DND-41 (cell line): ENCODE measurements at places on chromosomes 6 and 20.

DNA sequence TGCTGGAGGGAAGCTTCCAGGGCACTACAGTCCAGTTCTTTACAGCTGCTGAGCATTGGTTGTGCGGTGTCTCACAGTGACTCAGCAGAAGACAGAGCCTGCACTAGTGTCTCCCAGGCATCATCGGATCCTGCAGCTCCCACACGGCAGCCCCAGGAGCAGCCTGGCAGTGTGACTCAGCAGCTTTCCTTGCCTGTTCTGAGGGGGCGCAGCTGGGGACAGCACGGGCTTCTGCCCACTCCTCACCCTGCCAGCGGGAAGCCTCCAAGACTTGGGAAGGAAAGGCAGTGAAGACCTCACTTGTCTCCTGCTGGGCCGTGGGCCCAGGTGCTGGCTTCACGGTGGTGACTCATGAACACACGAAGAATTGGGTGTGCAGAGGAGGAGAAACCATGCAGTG is 165.4 kb downstream of the SYNDIG1 start:
- no peak for DNase-seq
- no peaks in the 10 kb centered on the region for H3K27me3 ChIP-seq
- H3K4me3 ChIP-seq = no peak overlapping the region
- H3K27ac ChIP-seq = no peak overlapping the region
- H3K4me1 ChIP-seq = no peaks in the 10 kb centered on the region
- no peaks in the 10 kb centered on the region for H3K36me3 ChIP-seq

DNA sequence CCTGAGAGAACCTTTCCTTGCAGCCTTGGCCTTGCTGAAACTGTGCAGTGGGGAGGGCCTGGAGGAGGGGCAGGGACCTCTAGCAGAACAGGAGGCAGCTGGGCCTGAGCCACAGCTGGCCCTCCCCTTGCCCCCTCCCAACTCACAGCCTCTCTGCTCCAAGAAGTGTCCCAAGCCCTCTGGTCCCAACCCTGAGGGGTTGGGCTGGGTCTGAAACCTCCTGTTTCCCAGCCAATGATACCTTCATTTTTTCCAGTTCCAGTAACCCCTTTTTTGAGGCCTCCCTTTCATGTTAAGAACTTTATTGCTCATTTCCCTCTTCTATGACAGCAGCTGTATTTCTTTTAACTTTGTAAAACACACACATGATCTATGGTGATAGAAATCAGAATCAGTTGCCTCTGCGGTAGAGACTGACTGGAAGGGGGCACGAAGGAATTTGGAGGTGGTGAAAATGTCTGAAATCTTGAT is 17.9 kb upstream of the ARMC12 start:
- H3K4me3 ChIP-seq = no peak overlapping the region
- peak overlapping the region; percentile 53 for H3K27ac ChIP-seq
- peak; percentile 39 for DNase-seq
- peaks cover 42% of the 10 kb centered on the region for H3K4me1 ChIP-seq
- no peaks in the 10 kb centered on the region for H3K36me3 ChIP-seq
- peaks cover 31% of the 10 kb centered on the region for H3K27me3 ChIP-seq

- H3K4me3 ChIP-seq = no peak overlapping the region
- no peak overlapping the region for H3K27ac ChIP-seq
- no peaks in the 10 kb centered on the region for H3K27me3 ChIP-seq
- no peak for DNase-seq
- H3K4me1 ChIP-seq = no peaks in the 10 kb centered on the region
- H3K36me3 ChIP-seq = no peaks in the 10 kb centered on the region
These were observed 461.8 kb downstream of the PKHD1 start for GRCh38 chr6:51625566-51625965.

DNA sequence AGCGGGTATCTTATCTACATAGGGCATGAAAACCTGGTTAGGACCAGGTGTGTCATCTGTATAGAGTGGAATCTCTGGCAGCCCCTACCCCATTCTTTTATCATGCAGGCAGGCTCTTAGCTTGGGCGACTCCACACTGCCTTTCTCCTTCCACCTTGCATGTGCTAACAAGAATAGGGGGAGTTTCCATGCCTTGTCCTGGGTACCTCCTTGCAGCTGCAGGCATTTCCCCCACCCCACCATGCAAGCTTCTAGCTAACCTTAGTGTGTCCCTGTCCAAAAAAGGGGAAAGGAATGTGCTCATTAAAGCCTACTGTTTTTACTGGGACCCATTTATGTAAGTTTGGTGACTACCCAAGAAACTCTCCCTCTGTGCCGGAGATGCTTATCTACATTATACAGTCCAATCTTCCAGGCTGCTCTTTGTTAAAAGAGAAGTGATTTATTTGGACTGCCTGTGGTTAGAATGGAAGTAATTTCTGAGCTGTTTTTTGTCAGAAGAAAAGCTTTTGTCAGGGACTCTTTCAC is 10.5 kb upstream of the CEP43 start:
- H3K36me3 ChIP-seq = peaks cover 43% of the 10 kb centered on the region
- H3K27me3 ChIP-seq = no peaks in the 10 kb centered on the region
- no peak overlapping the region for H3K27ac ChIP-seq
- H3K4me3 ChIP-seq = no peak overlapping the region
- H3K4me1 ChIP-seq = no peaks in the 10 kb centered on the region
- DNase-seq = no peak

DNA sequence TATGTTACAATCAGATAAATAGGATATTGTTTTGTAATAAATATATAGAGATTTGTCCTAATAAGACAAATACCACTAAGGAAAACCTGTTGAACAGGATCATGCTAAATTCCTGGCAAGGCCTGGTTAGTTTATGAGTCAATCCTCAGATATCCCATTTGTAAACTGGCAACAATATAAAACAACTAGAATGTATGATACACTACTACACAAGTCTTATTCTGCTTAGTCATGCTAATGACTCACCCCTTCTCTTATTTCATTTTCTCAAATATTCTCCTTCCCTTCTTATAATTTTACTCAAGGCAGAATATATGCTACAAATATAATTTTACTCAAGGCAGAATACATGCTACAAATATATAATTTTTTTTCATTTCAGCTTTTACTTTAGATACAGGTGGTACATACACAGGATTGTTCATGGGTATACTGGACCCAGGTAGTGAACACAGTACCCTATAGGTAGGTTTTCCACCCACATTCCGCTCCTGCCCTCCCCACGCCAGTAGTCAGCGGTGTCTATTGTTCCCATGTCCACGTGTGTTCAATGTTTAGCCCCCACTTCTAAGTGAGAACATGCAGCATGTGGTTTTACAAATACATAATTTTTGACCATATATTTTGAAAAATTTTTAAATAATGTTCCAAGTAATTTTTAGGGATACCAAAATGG is 6.3 kb downstream of the OSER1 start:
- H3K4me3 ChIP-seq = no peak overlapping the region
- no peak for DNase-seq
- no peak overlapping the region for H3K27ac ChIP-seq
- H3K36me3 ChIP-seq = peaks cover 63% of the 10 kb centered on the region

GRCh38 chr20:9319687-9320384 is 194.6 kb upstream of the LAMP5 start:
- no peaks in the 10 kb centered on the region for H3K4me1 ChIP-seq
- H3K27ac ChIP-seq = no peak overlapping the region
- no peaks in the 10 kb centered on the region for H3K36me3 ChIP-seq
- H3K27me3 ChIP-seq = no peaks in the 10 kb centered on the region

- H3K4me3 ChIP-seq = no peak overlapping the region
- peaks cover 14% of the 10 kb centered on the region for H3K4me1 ChIP-seq
- H3K27me3 ChIP-seq = no peaks in the 10 kb centered on the region
- H3K36me3 ChIP-seq = peaks cover 7% of the 10 kb centered on the region; the same call in 1 of the 2 replicates
These were observed 99.2 kb downstream of the OR2B2 start for GRCh38 chr6:27812805-27813492.

DNA sequence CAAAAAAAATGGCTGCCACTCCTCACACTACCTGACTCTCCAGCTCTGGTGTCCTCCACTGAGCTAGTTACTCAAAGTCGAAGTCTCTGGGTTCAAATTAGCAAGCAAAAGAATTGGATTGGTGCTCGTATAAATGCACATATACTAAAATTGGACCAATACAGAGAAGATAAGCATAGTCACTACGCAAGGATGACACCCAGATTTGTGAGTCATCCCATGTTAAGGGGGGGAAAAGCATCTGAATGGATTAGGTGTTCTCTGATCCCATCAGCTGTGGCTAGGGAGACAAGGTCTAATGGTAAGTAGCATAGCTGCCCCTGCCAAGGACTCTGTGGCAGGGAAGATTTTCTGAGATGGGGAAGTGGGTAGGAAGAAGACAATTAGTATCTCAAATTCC is 18.3 kb upstream of the AMD1 start:
- H3K27ac ChIP-seq = no peak overlapping the region
- no peaks in the 10 kb centered on the region for H3K36me3 ChIP-seq
- no peak for DNase-seq

- no peaks in the 10 kb centered on the region for H3K27me3 ChIP-seq
- no peaks in the 10 kb centered on the region for H3K4me1 ChIP-seq
- DNase-seq = no peak
- no peaks in the 10 kb centered on the region for H3K36me3 ChIP-seq
These were observed 88.9 kb upstream of the SNAP25 start for GRCh38 chr20:10129749-10130148.

- H3K4me3 ChIP-seq = no peak overlapping the region
- H3K4me1 ChIP-seq = peaks cover 15% of the 10 kb centered on the region
- H3K27ac ChIP-seq = no peak overlapping the region
- no peak for DNase-seq
- H3K36me3 ChIP-seq = 0 out of 2 replicates have a peak, but pooled peaks cover 3% of the 10 kb centered on the region
- H3K27me3 ChIP-seq = no peaks in the 10 kb centered on the region
These were observed 16.1 kb downstream of the NCOA7 start for GRCh38 chr6:125806813-125807212.

- no peaks in the 10 kb centered on the region for H3K27me3 ChIP-seq
- no peak overlapping the region for H3K4me3 ChIP-seq
These were observed 3.1 kb downstream of the MMP9 start for GRCh38 chr20:46011631-46012482.

GRCh38 chr6:11852061-11852651 is 73.6 kb upstream of the ADTRP start:
- H3K4me1 ChIP-seq = no peaks in the 10 kb centered on the region
- H3K36me3 ChIP-seq = no peaks in the 10 kb centered on the region
- H3K27me3 ChIP-seq = no peaks in the 10 kb centered on the region
- no peak for DNase-seq
- no peak overlapping the region for H3K4me3 ChIP-seq

GRCh38 chr6:136676075-136676474 is 116.2 kb downstream of the MAP3K5 start:
- no peak overlapping the region for H3K4me3 ChIP-seq
- no peaks in the 10 kb centered on the region for H3K27me3 ChIP-seq
- H3K4me1 ChIP-seq = no peaks in the 10 kb centered on the region
- no peaks in the 10 kb centered on the region for H3K36me3 ChIP-seq
- no peak overlapping the region for H3K27ac ChIP-seq
- DNase-seq = no peak

DNA sequence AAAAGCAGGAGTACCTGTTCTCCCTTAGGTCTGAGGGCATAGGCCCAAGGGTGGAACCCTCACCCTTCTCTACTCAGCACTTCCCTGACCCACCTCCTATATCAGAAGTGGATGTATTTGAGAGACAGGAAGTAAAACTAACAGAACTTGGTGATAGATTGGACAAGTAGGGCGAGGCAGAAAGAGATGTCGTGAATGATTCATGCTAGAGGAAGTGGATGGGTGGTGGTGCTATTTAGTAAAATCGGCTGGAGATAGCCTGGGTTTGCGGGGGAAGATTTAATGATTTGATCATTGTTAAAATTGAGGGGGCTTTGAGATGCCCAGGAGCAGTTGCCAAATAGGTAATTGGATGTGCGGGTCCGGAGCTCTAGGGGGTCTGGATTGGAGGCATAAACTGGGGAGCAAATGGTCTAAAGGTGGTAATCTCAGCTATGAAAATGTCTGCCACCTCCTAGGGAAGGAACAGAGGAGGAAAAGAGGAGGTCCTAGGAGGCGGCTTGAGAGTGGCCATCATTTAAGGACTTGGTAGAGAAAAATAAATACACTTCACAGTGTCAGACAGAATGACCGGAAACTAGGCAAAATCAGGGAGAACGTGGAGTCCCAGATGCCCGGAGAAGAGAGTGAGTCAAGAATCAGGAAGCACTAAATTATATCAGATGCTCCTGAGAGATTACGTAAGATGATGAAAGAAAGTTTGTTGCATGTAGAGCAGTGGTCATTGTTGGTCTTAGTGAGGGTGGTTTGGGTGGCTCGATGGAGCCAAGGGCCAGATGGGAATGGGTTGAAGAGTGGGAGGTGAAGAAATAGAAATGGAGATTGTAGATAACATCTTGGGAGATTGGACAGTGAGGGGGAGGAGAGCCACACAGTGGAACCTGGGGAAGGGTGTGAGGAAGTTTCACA is 142.0 kb downstream of the CEP57L1 start:
- no peak overlapping the region for H3K4me3 ChIP-seq
- peaks cover 6% of the 10 kb centered on the region for H3K27me3 ChIP-seq
- DNase-seq = no peak
- H3K27ac ChIP-seq = no peak overlapping the region
- no peaks in the 10 kb centered on the region for H3K4me1 ChIP-seq
- H3K36me3 ChIP-seq = no peaks in the 10 kb centered on the region

- H3K4me3 ChIP-seq = no peak within 1 kb of the TSS
- H3K36me3 ChIP-seq = no peaks in the 10 kb centered on the region
- no peak within 1 kb of the TSS for H3K27ac ChIP-seq
- no peaks in the 10 kb centered on the region for H3K27me3 ChIP-seq
These were observed at the start of gene CCN5 for GRCh38 chr20:44714701-44715498. TSS of gene CCN5 (plus strand) at chr20:44715369. CDS start at chr20:44715391, 22 bp downstream.

DNA sequence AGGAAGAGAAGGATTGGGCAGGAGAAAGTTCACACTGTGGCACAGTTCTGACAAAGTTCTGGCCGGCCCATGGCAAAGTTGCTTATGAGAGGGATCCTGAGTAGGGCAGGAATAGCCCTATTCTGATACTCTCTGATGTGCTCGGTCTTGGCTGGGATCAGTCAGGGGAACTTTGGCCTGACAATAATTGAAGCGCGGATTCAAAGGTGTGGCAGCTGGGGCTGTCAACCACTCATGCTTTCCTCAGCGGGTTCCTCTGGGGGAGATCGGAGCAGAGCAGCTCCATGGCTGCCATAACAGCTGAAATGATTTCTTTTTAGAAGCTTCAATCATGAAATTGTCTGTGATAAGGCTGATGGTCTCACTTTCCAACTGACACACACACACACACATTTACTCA is 714.1 kb downstream of the DHX35 start:
- no peaks in the 10 kb centered on the region for H3K36me3 ChIP-seq
- H3K4me3 ChIP-seq = no peak overlapping the region
- no peaks in the 10 kb centered on the region for H3K27me3 ChIP-seq
- H3K4me1 ChIP-seq = peaks cover 8% of the 10 kb centered on the region
- H3K27ac ChIP-seq = no peak overlapping the region

- no peaks in the 10 kb centered on the region for H3K36me3 ChIP-seq
- no peak overlapping the region for H3K4me3 ChIP-seq
- H3K4me1 ChIP-seq = peaks cover 31% of the 10 kb centered on the region
- no peak for DNase-seq
These were observed 114.4 kb downstream of the PDSS2 start for GRCh38 chr6:107344981-107345380.

- no peak for DNase-seq
- no peak overlapping the region for H3K27ac ChIP-seq
- no peak overlapping the region for H3K4me3 ChIP-seq
- H3K36me3 ChIP-seq = no peaks in the 10 kb centered on the region
- no peaks in the 10 kb centered on the region for H3K27me3 ChIP-seq
- no peaks in the 10 kb centered on the region for H3K4me1 ChIP-seq
These were observed 43.6 kb downstream of the ADGRF1 start for GRCh38 chr6:46998436-46999017.

- no peak for DNase-seq
- no peak overlapping the region for H3K4me3 ChIP-seq
- H3K27me3 ChIP-seq = no peaks in the 10 kb centered on the region
- no peaks in the 10 kb centered on the region for H3K36me3 ChIP-seq
- H3K27ac ChIP-seq = no peak overlapping the region
- no peaks in the 10 kb centered on the region for H3K4me1 ChIP-seq
These were observed 60.0 kb upstream of the PBOV1 start for GRCh38 chr6:138278326-138278725.
